Glutamatergic neuron (in vitro differentiated cells): ENCODE measurements at places on chromosomes 4 and X.

GRCh38 chr4:9762823-9763475, 18.5 kb upstream of the DRD5 start:
- H3K4me1 ChIP-seq: no peaks in the 10 kb centered on the region
- H3K27ac ChIP-seq: no peak overlapping the region
- H3K27me3 ChIP-seq: peaks cover 2% of the 10 kb centered on the region
- DNase-seq: peak; percentile 51
- peaks cover 4% of the 10 kb centered on the region for H3K36me3 ChIP-seq

DNA sequence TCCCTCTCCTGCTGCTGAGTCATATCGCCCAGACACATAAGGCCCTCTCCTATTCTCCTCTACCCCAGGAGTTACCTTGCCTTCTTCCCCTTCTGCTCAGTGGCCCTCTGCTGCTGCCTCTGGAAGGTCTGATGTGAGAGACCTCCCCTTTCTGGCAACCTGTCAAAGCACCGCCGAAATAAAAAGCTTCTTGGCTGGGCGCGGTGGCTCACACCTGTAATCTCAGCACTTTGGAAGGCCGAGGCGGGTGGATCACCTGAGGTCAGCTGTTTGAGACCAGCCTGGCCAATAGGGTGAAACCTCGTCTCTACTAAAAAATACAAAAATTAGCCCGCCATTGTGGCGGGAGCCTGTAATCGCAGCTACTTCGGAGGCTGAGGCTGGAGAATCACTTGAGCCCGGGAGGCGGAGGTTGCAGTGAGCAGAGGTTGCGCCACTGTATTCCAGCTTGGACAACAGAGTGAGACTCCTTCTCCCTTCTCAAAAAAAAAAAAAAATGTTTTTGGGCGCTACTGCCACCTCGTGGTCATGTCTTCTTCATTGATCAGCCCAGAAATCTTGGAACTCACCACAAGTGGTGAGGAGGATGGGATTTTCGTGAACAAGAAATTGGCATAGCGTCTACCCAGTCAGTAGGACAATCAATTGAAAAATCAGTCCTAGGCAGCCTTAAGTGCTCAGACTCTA, 8.6 kb upstream of the ZXDA start:
- no peaks in the 10 kb centered on the region for H3K36me3 ChIP-seq
- H3K27me3 ChIP-seq: no peaks in the 10 kb centered on the region
- no peak overlapping the region for H3K27ac ChIP-seq
- DNase-seq: no peak
- no peak overlapping the region for H3K4me3 ChIP-seq

DNA sequence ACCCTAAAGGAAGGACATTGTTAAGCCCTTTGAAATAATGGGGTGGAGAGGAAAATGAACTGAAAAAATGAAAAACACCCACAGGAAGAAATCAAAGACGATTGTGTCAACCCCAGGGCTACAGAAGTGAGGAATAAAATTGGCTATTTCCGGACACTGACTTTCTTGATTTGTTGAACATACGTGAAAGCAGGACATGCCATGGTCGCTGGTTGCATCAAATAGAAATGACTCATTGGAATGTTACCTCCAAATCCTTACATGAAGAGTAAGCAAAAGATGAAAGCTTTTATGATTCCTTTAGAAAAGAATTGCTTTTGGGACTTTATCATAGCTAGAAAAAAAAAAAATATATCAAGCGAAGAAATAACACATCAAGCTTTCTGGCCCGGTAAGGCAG, 75.3 kb downstream of the DCUN1D4 start:
- H3K27me3 ChIP-seq: peaks cover 2% of the 10 kb centered on the region
- no peak overlapping the region for H3K27ac ChIP-seq
- no peaks in the 10 kb centered on the region for H3K36me3 ChIP-seq

GRCh38 chr4:79358438-79358837, 32.6 kb upstream of the NAA11 start:
- no peaks in the 10 kb centered on the region for H3K27me3 ChIP-seq
- no peak overlapping the region for H3K27ac ChIP-seq
- no peak for DNase-seq
- H3K4me1 ChIP-seq: peaks cover 17% of the 10 kb centered on the region
- no peaks in the 10 kb centered on the region for H3K36me3 ChIP-seq

GRCh38 chrX:1545776-1546408, 8.9 kb upstream of the P2RY8 start:
- DNase-seq: no peak
- peak overlapping the region; percentile 41 for H3K4me3 ChIP-seq
- H3K27ac ChIP-seq: no peak overlapping the region
- H3K36me3 ChIP-seq: peaks cover 8% of the 10 kb centered on the region

DNA sequence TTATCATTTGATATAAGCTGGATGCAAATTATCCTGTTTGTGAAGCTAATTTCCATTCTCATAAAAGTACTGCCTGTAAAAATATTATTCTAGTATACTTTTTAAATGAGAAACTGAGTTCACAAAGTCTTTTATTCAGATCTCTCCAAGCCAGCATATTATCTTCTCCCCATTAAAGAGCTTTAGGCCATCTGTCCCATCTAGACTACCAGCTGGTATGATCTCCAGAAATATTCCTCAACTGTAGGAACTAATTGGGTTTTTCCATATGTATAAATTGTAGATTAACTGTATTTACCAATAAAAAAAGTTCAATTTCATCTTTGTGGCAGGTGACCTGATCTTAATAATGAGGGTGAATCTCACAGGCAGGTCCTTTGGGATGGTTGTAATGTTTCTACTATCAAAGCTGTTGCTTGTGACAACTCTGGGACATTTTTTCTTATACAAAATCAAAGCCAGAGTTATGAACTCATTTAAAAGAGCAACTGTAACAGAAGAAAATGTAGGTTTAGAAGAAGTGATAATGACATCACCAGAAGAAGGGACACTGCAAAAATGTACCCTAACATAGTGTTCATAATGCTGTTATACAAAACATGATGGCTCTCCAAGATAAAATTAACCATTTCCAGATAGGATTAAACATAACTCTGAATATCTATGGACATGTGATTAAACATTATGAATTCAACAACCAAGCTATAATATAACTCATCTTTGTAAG, 132.8 kb downstream of the KCNIP4 start:
- H3K4me1 ChIP-seq: peaks cover 2% of the 10 kb centered on the region
- DNase-seq: no peak
- no peaks in the 10 kb centered on the region for H3K27me3 ChIP-seq
- H3K4me3 ChIP-seq: no peak overlapping the region
- no peak overlapping the region for H3K27ac ChIP-seq
- H3K36me3 ChIP-seq: peaks cover 32% of the 10 kb centered on the region

GRCh38 chrX:154714925-154715324, 36.0 kb downstream of the GAB3 start:
- no peak overlapping the region for H3K4me3 ChIP-seq
- H3K36me3 ChIP-seq: no peaks in the 10 kb centered on the region
- H3K27me3 ChIP-seq: peaks cover 2% of the 10 kb centered on the region
- DNase-seq: peak; percentile 29
- H3K27ac ChIP-seq: no peak overlapping the region
- H3K4me1 ChIP-seq: peaks cover 15% of the 10 kb centered on the region

- H3K4me1 ChIP-seq: peaks cover 14% of the 10 kb centered on the region
- H3K27me3 ChIP-seq: peaks cover 53% of the 10 kb centered on the region
- H3K36me3 ChIP-seq: no peaks in the 10 kb centered on the region
- peak within 1 kb of the TSS; percentile 93 for H3K4me3 ChIP-seq
These were observed at the start of gene NKX6-1 for GRCh38 chr4:84498935-84499623. TSS of gene NKX6-1 (minus strand) at chr4:84499292. CDS start at chr4:84498228, 1,064 bp downstream.
